ENCODE measurements at places on chromosomes 4 and X.

- H3K4me1 ChIP-seq: peaks cover 10% of the 10 kb centered on the region
- DNase-seq: no peak
- no peak overlapping the region for H3K4me3 ChIP-seq
- H3K36me3 ChIP-seq: no peaks in the 10 kb centered on the region
Observed at GRCh38 chr4:6011686-6012085, 6.5 kb downstream of the C4orf50 start.

- H3K27ac ChIP-seq: no peak overlapping the region
- no peak overlapping the region for H3K4me3 ChIP-seq
- peaks cover 3% of the 10 kb centered on the region for H3K27me3 ChIP-seq
- H3K4me1 ChIP-seq: peaks cover 3% of the 10 kb centered on the region
- no peak for DNase-seq
- no peaks in the 10 kb centered on the region for H3K36me3 ChIP-seq
Observed at GRCh38 chr4:105306158-105306781, 159.6 kb downstream of the TET2 start.

- peaks cover 29% of the 10 kb centered on the region for H3K4me1 ChIP-seq
- H3K4me3 ChIP-seq: no peak overlapping the region
- no peaks in the 10 kb centered on the region for H3K36me3 ChIP-seq
- no peak for DNase-seq
- no peak overlapping the region for H3K27ac ChIP-seq
- H3K27me3 ChIP-seq: no peaks in the 10 kb centered on the region
Observed at GRCh38 chr4:56086073-56086541, 137.4 kb downstream of the CEP135 start.

- H3K27me3 ChIP-seq: no peaks in the 10 kb centered on the region
- H3K36me3 ChIP-seq: no peaks in the 10 kb centered on the region
- no peak overlapping the region for H3K27ac ChIP-seq
Observed at GRCh38 chrX:29435396-29435795, 780.0 kb upstream of the MAGEB2 start.

- no peaks in the 10 kb centered on the region for H3K27me3 ChIP-seq
- no peak overlapping the region for H3K27ac ChIP-seq
- no peaks in the 10 kb centered on the region for H3K4me1 ChIP-seq
- H3K4me3 ChIP-seq: no peak overlapping the region
- H3K36me3 ChIP-seq: no peaks in the 10 kb centered on the region
Observed at GRCh38 chrX:16202943-16203342, 35.7 kb downstream of the MAGEB17 start.

DNA sequence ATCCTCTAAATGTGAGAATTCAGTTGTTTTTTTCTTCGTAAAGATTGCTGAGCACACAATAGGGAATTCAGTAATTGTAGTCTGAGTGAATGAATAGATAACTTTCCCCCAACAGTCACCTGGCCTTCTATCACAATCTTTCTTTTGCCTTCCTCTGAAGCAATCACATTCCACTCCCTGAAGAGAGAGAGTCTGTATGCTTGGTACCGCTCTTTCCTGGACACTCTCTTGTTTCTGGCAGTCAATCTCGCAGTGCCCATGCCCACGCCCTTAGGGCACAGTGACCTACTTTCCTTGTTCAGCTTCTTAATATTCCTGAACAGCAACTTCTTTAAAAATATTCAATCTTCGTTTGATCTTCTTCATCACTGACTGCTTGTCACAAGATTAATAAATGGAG is 255.9 kb downstream of the ADAMTS3 start:
- no peaks in the 10 kb centered on the region for H3K36me3 ChIP-seq
- no peak overlapping the region for H3K4me3 ChIP-seq
- H3K27me3 ChIP-seq: no peaks in the 10 kb centered on the region
- H3K4me1 ChIP-seq: no peaks in the 10 kb centered on the region

DNA sequence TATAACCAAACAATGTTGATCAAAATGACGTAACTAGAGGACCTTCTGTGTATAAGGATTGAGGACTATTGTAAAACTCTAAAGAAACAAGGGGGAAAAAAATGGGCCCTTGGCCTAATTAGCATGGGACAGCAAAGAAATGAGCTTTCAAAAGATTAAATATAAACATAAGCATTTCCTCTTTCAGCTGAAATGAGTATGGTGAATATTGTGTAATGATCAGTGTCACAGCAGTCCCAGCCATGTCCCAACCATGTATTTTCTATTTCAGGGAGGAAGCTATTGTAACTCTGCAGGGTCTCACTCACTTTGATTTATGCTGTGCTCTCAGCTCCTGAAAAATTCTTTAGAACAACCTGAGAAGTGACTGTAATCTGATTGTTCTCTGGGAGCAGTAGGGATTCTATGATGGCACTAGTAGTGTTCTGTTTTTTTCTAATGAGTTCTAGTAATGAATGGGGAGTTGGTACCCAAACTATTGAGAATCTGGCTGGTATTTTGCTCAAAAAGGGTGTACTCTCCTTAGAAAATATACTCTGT is 25.8 kb downstream of the ANXA10 start:
- H3K36me3 ChIP-seq: no peaks in the 10 kb centered on the region
- no peak overlapping the region for H3K27ac ChIP-seq
- no peak for DNase-seq
- H3K27me3 ChIP-seq: no peaks in the 10 kb centered on the region
- H3K4me1 ChIP-seq: no peaks in the 10 kb centered on the region
- no peak overlapping the region for H3K4me3 ChIP-seq

Measured in endothelial cell (in vitro differentiated cells).